ENCODE measurements at places on chromosomes 11 and 22.

DNA sequence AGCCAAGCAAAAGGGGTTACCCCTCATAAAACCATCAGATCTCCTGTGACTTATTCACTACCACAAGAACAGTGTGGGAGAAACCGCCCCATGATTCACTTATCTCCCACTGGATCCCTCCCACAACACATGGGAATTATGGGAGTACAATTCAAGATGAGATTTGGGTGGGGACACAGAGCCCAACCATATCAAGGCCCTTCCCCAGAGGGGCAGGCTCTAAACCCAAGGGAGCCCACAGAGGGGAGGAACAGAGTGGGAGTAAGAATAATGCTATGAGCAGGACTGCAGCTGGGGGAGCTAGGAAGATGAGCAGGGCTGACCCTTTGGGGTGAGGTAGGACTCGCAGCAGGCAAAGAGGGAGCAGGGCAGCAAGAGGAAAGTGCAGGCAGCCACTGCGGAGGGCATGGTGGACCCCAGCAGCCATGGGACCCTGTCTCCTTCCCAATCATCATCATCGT lies 59.3 kb downstream of the CD82 start:
- DNase-seq, result no peak

DNA sequence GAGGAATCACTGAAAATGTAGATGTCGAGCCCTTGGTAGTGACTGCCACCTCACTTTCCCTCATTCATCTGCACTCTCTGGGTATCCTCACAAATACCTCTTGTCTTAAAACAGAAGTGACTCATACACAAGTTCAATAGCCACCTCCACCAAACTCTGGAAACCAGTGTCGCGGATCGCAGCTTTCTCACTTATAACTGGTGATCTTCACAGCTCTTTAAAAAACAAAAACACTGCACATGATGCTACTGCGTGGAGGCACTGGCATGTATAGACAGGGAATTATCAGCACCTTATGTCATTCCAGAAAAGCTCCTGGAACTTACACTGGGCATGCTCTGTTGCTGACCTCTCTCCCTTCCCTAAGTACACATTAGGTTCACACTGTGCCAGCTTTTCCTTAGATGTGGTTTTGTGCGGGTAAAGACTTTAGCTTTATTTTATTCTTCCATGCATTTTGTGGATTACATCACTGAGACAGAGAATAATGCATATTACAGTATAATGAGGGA lies 425.5 kb upstream of the CADM1 start:
- no peak for DNase-seq

GRCh38 chr11:127709960-127710359 lies 709.4 kb upstream of the KIRREL3 start:
- no peak for DNase-seq

DNA sequence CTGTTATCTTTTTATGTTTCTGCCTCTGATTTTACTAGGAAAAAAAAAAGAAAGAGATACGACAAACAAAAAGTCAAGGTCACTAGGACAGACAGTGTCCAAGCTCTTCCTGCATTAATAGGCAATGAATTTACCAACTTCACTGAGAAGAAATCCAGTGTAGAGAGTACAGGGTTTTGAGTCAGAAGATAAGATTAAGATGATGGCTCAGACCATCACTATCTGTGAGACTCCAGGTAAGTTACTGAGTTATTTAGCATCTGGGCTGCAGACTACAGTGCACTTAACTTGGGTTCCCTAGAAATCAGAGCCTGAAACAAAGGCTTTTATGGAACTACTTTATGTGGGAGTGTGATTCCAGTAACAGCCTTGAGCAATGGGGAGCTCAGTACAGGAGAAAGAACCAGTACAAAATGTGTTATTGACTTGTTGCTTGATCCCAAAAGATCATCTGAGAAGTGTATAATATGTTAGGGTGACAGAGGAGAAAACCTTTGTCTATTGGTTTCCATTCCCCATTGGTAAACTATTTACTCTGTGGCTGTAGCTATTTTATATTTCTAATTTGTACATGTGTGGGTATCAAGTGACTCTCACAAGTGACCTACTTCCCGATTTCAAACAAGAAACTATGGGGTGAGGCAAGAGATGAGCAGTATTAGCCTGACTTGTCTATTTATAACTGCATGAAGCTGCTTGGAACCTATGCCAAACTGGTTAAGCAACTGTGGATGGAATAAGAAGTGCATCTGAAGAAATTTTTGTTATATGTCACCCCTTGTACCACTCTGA lies 395.8 kb downstream of the RAB38 start:
- DNase-seq, result no peak

- DNase-seq, result no peak
Measured at GRCh38 chr22:45131749-45132148, 32.0 kb upstream of the NUP50 start.

DNA sequence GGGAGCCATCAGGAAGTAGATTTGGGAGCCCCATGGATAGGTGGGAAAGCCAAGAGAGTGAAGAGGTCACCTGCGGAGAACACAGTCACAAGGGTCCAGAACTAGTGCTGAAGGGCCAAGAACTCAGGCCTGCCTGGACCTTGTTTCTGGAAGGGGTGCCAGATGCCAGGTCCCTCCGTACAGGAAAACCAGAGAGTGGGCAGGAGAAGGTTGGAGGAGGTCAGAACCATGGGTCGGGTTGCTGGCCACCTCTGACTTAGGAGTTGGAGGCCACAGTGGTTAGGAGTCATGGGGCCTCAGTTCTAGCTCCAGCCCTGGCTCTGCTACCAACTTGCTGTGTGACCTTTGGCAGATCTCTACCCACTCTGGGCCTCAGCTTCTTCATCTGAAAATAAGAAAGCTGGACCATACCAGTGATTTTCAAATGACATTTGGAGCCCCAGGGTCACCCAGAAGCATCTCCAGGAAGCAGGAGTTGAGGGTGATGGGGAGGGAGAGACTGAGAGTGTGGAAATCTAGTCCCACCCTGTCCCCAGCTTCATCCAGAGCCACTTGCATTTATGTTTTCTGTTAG lies 20.8 kb upstream of the TUB start:
- no peak for DNase-seq

DNA sequence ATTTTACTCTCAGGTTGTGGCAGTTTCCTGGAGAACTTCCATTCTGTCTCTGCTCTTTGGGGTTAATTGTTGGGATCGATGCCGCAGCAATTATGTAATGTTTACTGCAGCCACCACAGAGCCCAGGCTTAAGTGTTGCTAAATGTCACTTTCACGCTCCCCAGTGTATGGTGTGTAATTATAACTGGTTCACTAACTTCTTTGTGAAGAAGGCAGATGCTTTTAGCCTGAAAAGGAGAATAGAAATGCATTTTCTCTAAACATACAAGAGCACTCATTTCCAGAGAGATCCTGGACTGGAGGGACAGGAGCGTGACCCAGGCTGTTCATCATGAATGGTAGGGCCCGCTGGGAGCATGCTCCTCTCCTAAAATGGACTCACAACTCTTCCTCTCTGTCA lies 132.2 kb upstream of the PLET1 start:
- DNase-seq, result no peak

DNA sequence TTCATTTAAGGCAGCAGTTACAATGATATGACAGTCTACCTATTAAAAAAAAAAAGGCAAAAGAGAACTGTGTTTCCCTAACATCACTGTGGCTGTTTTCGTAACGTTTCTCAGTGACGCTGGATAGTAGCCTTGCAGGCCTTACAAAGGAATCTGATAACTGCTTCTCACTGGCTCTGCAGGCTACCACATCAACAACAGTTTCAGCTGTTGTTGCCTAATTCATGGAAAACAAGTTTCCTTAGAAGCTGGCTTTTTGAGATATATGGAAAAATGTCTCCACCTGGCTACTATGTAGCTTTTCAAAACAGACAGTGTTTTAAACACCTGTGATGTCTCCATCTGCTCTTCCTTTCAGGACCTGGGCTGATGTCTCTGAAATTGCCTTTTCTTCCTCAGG lies 3.8 kb downstream of the OR51V1 start:
- DNase-seq, result no peak

DNA sequence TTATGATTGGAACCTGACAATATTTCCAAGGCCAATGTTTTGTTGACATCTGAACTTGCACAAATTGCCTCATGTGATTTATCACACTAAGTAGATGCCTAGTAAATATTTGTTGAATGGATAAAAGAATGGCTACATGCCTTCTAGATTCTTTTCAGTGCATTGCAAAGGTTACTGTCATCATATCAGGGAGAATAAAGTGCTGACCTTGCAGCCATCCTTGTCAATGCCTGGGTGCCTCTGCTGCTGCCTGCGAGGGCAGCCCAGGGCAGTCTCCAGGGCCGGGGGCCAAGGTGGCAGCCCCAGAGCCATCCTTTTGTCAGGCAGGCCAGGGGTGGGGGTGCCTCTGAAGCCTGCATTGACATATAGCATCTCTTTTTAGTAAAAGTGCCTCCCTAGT lies 325.6 kb upstream of the MTNR1B start:
- no peak for DNase-seq
